ENCODE measurements at places on chromosomes 1 and 21.

GRCh38 chr1:81582467-81582986, 218.2 kb upstream of the ADGRL2 start:
- DNase-seq = no peak

GRCh38 chr1:223067914-223068313, 75.1 kb downstream of the TLR5 start:
- DNase-seq = no peak

DNA sequence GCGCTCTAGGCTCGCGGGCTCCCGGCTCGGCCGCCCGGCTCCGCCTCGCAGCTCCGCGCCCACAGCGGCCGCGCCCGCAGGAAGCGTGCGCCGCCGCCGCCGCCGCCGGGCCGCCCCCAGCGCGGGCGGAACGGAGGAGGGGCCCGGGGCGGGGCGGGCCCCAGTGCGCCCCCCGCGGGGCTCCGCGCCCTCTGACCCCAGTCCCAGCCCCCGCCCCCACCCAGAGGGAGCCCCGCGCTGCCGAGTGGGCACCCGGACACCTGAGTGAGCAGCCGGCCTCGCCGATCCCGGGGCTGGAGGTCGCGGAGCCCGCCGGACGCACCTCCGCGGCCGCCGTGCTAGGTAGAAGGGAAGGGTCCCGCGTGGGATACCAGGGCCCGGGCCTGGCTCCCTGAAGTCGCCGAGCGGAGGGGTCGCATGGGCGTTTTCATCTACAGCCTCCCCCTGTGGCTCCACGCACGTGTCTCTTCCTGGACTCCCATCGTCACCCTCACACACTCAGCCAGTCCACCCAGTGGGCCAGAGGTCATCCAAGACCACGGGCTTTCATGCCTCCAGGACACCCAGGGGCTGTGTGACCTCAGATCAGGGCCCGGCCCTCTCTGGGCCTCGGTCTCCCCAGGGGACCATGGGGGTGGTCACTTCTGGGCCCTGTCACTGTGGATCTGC, at the start of gene SDC3:
TSS of gene SDC3 (minus strand) at position 63 of the 669 bp plus-strand sequence. CDS start 172 bp downstream, outside the sequence.
- DNase-seq = peak; percentile 12

GRCh38 chr1:218468711-218469110, 123.6 kb downstream of the TGFB2 start:
- no peak for DNase-seq

GRCh38 chr1:154867841-154868605, 2.1 kb downstream of the KCNN3 start:
- peak; percentile 21 for DNase-seq

- DNase-seq = peak; percentile 84
Observed at GRCh38 chr1:224615861-224616755, at the start of gene CNIH3. Gene CNIH3, plus strand, starts transcription at chr1:224616317. Its CDS starts 858 bp downstream, at chr1:224617175.

DNA sequence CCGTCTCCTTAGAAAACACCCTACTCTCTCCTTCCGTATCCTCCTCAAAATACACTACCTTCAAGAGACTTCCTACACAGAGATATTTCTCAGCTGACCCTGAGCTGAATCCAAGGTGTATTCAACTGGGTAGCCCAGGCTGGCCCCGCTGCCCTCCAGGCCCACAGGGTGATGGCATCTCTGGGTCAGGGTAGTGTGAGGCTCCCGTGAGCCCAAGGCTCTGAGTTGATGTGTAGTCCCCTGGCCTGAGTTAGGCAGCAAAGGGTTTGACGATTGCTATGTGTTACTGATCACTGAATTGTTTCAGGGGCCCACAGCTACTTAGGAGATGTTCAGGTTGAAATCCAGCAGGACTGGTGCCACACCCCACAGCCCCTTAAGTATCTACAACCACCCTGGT, 6.7 kb downstream of the INAVA start:
- DNase-seq = no peak

DNA sequence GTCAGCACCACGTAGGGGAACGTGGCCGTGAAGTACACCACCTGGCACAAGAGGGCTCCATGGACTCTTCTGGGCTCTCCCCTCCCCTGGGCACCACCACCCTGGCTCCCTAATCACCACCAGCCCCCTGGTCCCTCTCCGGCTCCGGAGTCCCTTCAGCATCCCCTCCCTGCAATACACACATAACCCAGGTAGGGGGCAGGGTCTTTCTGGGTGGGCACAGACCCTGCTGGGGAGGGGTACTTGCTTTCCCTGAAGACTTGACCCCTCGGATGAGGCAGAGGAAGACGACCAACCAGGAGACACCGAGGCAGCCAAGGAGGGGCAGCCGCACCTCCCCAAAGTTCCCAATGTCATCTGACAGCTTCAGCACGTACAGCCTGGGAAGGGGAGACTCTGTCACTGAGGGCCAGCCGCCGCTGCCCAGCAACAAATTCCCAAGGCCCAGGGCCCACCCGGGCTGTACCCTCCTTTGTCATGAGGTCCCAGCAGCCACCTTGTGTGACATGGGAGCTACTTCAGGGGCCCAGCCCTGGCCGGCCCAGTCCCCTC, 11.3 kb downstream of the CCDC24 start:
- no peak for DNase-seq

DNA sequence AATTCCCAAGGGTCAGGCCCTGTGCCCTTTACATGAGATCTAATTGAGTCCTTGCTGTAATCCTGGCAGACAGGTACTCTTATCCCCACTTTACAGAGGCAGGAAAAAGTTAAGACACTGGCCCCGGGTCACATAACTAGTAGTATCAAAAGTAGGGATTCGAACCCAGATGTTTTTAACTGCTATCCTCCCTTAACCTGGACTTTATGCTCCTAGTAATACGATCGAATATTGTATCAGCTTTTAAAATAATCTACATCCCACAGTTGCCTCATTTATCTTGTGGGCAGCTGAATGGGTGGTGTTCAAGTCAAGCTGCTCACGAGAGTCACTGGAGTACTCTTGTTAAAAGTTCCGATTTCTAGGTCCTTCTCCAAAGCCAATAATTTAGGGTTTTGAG, 25.5 kb upstream of the TMEM51 start:
- no peak for DNase-seq

DNA sequence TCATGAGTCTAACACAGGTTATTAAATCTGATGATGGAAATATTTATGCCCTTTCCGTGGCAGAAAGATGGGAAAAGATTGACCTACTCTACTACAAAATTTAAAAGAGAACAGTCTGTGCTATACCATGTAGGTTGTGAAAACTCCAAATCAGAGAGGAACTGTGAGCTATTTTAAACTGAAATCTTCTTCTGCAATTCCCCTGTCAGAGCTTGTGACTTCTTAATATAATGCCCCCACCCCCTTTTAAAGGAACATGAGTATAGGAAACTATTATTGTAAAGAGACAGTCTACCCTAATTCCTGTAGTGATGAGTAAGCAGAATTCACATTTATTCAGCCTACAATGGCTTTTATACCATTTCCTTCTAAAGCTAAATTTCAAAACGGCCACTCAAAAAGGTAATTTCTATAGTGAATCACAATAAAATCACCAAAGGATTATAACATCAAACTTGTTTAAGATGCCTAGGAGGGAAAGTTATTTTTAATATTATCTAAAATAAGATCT, 11.7 kb downstream of the DSCAM start:
- DNase-seq = no peak

GRCh38 chr1:41101076-41101475, 79.6 kb upstream of the SLFNL1 start:
- DNase-seq = no peak

DNA sequence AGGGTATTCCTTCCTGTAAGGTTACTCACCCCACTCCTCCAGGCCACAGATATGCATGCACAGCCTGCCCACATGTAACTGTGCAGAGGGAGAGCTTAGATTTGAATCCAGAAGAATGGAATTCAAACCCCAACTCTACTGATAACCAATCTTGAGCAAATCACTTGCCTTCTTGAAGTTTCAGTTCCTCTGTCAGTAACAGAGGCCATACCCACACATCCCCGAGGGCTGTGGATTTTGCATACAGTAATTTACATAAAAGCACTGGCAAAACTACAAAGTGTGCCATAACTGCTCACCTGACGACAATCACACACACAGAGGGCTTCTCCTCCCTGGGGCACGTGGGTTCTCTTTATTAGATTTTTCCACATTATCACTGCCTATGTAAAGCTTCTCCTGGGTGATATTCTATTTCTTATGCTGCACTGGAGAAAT, 18.6 kb downstream of the CD247 start:
- DNase-seq = no peak

DNA sequence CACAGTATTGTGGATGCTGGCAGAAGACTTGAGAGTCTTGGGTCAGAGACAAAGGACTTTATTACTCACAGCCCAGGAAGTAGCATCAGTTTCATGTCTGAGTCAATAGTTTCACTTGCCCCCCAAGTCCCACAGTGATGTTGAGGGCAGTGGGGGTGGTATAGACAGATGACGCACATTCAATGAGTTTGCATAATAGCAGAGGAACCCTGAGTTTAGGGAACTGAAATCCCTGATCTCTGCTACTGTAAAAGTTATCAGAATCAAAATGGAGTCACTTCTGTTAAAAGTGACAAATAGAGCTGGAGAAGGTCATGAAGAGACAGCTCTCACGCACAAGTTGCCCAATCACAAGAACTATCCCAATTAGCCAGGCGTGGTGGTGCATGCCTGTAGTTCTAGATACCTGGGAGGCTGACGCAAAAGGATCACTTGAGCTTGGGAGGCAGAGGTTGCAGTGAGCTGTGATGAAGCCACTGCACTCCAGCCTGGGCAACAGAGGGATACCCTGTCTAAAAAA, 11.5 kb upstream of the HCRTR1 start:
- no peak for DNase-seq

GRCh38 chr1:224454402-224455055, 19.9 kb upstream of the WDR26 start:
- no peak for DNase-seq

GRCh38 chr1:219945795-219946194, 17.4 kb upstream of the SLC30A10 start:
- DNase-seq = no peak

DNA sequence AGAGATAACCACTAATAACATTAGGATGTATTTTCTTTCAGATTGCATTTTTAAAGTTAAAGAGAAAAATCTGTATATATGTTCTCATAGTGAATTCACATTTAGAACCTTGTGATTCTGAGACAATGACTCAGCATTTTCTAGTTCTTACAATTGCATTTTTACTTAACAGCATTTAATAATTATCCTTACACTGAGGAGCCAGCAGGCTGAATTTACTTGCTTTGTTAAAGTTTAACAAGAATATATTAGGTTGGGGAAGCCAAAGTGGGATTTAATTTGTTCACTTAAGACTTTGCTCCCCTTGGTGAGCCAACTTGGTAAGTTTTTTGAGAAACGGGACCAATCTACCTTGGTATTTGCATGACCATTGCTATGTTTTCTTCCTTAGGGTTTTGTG, 4.5 kb downstream of the PATJ start:
- no peak for DNase-seq

DNA sequence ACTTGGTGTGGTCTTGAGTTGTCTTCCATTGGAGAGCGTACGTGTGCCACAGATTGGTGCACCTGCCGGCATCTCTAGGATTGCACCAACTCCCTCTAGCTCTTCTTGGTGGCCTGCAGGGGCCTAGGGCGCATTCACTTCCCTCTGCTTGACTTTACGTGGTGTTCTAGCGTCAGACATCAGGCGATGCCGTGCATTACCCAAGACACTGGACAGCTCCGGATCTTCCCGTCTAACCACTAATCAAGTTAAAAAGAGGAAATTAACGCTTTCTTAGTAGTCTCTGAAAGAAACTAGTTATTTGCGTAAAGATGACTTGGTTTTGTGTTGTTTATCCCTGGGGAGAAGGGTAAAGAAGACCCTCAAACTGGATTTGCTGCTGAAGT, 510 bp upstream of the IL10RB start:
- DNase-seq = peak; percentile 28

GRCh38 chr1:229218612-229219025, 52.3 kb upstream of the RAB4A start:
- DNase-seq = no peak

- DNase-seq = no peak
Observed at GRCh38 chr1:60942896-60943638, 139.3 kb upstream of the NFIA start.

DNA sequence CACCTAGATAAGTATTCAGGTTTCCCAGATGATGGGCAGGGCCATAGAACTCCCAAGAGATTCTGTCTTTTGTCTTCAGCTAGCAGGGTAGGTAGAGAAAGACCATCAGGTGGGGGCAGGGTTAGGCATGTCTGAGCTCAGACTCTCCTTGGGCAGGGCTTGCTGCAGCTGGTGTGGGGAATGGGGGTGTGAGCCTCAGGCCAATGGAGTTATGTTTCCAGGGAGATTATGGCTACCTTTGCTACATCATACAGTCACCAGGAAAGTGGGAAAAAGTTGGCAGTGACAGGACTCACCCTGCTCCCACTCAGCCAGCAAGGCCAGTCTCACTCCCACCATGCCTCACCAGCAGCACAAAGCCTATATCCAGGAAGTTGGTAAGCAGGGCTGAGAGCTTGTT, 77.8 kb downstream of the DRAM2 start:
- DNase-seq = peak; percentile 22

- DNase-seq = no peak
Observed at GRCh38 chr1:2050461-2050792, 216 bp downstream of the PRKCZ start.

GRCh38 chr1:230784163-230784562, 37.0 kb downstream of the CAPN9 start:
- no peak for DNase-seq

- DNase-seq = no peak
Observed at GRCh38 chr1:215554865-215555264, 12.2 kb upstream of the KCTD3 start.

- no peak for DNase-seq
Observed at GRCh38 chr1:186218654-186219352, 156.2 kb downstream of the TPR start.

DNA sequence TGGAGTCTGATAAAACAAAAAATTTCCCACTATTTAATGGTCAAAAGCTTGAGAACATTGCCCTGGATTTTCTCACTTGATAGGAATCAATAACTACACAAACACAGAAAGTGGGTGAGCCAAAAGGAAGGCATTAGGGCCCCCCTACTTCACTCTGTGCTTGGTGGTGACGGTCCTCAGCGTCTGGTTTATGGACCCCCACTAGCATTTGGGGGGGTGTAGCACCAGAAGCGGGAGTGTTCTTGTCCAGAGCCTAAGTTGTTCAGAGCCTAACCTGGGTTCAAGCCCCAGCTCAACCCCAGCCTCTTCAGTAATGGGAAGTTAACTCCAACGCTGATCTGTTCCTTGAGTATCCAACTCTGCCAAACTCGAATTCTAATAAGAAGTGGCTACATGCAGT, 33.1 kb downstream of the STPG1 start:
- no peak for DNase-seq

DNA sequence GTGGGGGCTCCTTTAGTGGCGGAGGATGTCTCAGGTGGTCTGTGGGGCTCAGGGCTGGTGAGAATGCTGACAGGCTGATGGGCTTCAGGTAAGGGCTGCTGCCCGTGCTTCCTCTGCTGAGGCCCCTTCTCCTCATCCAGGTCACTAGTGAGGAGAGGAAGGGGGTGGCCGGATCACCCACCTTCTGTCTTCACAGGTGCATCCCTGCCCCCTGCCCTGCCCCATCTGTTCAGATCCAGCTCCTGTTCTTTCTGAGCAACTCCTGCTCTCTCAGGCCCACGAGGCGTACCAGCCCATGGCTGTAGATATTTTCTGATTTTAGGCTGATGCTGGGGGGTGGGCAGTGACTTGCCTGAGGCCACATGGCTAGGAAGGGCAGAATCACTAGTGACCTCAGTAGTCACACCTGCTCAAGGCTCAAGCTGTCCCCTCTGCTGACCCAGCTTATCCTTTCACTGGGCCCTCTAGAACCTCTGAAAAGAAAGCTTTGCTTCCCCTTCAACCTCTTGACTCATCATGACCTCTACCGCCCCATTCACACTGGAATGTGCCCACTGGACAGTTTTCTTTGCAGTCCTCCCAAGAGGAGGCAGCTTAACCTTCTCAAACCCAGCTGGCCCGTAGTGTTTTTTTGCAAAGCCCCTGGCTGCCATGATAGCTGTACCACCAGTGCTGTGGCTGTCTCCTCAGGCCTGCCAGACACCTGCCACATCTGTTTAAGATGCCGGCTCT, 14.8 kb downstream of the DCST2 start:
- no peak for DNase-seq

Measured in NCI-H1105 treated with DMSO at 0.1 percent for 48 hours (cell line).